Effector CD4-positive, alpha-beta T cell (primary cell): ENCODE measurements at places on chromosomes 7 and 10.
A peak's percentile ranks its signal among the peaks of the same experiment; 100 is the strongest.

GRCh38 chr7:31852462-31852861 lies 165.4 kb downstream of the PPP1R17 start:
- DNase-seq: no peak

DNA sequence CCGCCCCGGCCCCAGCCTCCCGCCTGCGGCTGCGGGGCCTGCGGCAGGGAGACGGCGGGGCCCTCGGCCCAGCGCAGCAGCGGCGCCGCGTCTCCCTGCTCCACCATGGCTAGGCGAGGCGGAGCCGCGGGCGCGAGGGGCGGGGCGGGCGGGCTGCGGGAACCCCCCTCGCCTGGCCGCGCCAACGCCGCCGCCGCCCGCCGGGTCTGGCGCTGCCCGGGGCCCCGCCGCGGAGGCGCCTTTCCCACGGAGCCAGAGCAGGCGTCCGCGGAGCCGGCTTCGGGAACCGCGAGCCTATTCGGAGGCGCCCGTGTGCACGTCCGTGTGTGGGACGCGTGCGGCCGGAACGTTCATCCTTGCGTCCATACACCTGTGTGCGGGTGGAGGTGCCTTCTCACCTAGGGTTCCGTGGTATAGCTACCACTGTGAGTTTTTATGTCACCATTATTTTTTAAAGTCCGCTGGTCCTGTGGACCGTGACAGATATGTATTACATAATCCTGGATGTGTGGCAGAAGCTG lies at the start of gene DENND11:
TSS of gene DENND11 (minus strand) at position 120 of the 521 bp plus-strand sequence. CDS start at position 107, 13 bp downstream.
- peak; percentile 45 for DNase-seq

GRCh38 chr10:129965959-129966358 lies 1.9 kb upstream of the EBF3 start:
- DNase-seq: no peak

DNA sequence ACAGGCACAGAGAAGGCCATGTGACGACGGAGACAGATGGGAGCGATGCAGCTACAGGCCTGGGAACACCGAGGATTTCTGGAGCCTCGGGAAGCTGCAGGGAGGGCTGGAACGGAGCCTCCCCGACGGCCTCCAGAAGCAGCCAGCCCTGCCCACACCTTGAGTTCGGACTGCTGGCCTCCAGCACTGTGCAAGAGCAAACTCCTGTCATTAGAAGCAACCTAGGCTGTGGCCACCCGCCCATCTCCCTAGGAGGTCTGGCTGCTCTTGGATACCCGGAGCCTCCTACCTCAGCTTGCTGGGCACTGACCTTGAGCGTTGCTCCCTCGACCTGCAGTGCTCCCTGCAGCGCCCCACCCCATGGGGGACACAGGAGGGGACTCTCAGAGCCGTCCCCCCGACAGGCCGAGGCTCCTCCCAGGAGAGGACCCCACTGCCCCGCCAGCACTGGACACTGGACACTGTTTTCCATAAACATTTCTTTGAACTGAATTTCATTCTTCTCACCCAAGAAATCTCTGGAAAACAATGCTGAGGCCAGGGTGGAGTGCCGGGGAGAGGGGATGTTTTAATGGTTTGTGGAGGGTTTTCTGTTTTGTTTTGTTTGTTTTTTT lies 22.5 kb upstream of the TNRC18 start:
- no peak for DNase-seq

DNA sequence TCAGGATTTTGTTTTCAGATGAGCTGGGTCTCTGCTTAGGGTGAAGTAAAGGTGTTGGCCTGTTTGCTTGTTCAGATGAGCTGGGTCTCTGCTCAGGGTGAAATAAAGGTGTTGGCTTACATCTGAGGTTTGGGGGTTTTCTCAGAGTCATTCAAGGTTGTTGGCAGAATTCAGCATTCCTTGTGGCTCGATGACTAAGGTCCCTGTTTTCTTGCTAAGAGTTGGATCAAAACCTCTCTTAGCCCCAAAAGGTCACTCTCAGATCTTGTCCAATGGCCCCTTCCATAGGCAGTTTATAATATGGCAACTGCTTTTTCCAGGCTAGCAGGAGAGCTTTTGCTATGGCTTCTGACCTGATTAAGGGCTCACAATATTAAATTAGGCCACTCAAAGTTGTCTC lies 106.6 kb downstream of the ADAM22 start:
- no peak for DNase-seq

DNA sequence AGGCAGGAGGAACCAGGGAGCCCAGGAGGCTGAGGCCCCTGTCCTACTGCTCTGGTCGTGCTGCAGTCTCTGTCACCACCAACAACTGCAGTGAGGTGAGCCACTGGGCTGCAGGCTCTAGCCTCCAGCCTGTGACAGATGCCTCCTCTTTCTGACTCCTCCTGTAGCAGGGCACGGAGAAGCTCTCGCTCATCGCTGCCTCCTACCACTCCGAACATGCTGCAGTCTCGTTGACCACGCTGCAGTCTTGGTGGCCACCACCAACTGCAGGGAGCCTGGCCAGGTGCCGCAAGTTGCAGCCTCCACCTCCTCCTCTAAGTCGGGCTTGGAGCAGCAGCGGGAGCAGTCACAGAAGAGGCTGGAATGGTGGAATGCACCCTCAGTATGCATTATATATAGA lies 22.1 kb upstream of the VOPP1 start:
- no peak for DNase-seq

DNA sequence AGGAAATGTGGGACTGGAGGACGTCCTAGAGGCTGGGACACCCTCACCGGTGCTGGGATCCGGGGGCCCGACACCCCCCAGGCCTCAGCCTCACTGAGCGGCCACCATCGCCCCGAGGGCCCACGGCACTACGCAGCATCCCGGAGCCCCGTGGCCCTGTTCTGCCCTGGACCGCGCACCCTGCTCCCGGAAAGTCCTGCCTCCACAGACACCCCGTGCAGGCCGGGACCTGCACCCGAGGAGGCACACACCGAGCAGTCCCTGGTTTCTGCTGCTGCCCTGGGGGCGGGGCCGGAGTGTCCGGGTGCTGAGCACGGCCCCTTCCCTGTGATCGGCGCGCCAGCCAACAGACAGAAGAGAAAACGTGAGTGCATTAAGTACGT lies 18.1 kb upstream of the KNDC1 start:
- no peak for DNase-seq

DNA sequence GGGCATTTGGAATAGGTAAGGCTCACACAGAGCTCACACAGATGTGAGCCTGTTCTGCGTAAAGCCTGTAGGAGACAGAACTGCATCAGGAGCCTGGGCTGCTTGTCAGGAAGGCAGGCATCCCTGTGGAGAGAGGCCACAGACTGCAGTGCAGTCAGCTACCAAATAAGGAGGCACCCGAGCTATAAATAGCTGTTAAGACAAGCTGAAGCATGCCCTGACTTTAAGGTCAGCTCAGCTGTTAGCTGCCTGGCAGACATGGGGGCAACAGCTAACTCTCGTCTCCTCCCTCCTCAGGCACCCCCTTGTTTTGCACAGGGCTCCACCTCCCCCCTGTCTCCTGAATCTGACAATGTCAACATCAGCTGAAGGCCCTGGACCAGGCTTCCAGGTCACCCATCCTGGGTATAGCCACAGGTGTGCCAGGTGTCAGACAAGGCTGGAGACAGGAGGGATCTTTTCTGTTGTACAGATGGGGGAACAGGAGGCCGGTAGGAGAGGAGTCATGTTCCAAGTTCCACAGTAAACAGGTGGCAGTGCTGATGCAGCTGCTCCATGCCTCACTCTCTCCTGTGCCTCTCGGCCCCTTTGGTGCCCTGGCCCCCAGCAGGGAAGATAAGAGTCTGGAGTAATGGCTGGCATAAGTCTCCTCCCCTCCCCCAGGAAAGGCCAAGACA lies 27.6 kb upstream of the MKRN1 start:
- DNase-seq: no peak

- no peak for DNase-seq
Observed at GRCh38 chr10:113362645-113363091, 190.2 kb upstream of the HABP2 start.

GRCh38 chr10:106712988-106713387 lies 451.5 kb downstream of the SORCS1 start:
- DNase-seq: no peak

DNA sequence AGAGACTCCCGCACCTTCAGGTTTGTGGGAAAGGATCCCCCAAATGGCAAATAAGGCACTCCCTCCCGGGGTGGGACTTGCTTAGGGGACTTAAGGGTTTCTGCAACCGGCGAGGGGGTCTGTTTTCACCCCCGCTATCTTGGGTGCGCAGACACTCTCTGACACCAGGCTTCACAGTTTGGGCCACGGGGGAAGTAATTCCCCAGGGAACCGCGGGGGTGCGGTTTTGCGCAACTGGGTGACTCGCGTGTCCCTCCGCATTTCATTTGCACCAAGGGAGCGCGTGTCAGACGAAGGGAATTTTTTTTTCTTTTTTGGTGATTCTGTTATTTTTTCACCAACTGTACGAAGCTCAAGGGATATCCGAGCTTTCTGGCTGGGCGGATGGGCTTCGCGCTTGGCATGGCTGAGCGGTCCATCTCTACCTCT lies 1.7 kb downstream of the GRM8 start:
- no peak for DNase-seq

DNA sequence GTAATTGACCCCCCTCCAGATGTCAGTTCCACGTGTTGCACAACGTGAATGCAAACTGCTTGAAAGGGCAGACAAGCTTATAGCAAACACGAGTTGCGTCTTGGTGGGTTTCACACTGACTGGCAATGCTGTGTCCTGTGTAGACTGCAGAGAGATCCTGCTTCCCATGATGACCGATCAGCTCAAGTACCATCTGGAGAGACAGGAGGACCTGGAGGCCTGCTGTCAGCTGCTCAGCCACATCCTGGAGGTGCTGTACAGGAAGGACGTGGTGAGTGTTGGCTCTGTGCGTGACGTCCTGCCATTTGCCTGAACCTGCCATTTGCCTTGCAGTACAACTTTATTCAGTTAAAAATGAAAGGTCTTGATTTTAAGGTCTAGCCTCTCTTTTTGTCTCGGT lies 71.1 kb downstream of the INSYN2A start:
- no peak for DNase-seq

- no peak for DNase-seq
Observed at GRCh38 chr7:96013836-96014235, 241.5 kb downstream of the DYNC1I1 start.

DNA sequence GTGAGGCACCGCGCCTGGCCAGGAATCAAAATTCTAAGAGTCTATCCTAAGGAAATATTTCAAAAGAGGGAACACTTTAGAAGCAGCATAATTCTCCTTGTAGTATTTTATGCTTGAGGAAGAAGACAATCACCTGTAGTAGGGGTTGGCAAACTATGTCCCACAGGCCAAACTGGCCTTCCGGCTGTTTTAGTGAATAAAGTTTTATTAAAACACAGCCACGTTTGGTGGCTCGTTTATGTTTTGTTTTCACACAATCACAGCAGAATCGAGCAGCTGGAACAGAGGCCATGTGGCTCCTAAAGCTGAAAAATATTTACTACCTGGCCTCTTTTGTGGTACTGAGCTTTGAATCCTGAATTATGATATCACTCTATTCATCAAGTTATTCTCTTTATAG lies 131.7 kb upstream of the TNS3 start:
- no peak for DNase-seq

- DNase-seq: no peak
Observed at GRCh38 chr10:97924678-97925077, 75.0 kb downstream of the GOLGA7B start.

DNA sequence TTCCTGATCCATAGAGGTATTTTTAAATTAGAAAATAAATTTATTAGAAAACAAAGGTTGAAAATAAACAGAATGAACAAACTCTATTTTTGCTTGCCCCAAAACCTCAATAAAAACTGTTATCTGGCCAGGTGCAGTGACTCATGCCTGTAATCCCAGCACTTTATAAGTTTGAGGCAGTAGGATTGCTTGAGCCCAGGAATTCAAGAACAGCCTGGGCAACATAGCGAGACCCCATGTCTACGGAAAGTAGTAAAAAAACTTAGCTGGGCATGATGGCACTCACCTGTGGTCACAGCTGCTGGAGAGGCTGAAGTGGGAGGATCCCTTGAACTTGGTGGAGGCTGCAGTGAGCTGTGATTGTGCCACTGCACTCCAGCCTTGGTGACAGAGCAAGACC lies 10.3 kb downstream of the SLK start:
- no peak for DNase-seq

GRCh38 chr7:105958012-105958411 lies 5.1 kb upstream of the CDHR3 start:
- DNase-seq: no peak

- DNase-seq: no peak
Observed at GRCh38 chr10:86481761-86482160, 39.8 kb downstream of the WAPL start.

DNA sequence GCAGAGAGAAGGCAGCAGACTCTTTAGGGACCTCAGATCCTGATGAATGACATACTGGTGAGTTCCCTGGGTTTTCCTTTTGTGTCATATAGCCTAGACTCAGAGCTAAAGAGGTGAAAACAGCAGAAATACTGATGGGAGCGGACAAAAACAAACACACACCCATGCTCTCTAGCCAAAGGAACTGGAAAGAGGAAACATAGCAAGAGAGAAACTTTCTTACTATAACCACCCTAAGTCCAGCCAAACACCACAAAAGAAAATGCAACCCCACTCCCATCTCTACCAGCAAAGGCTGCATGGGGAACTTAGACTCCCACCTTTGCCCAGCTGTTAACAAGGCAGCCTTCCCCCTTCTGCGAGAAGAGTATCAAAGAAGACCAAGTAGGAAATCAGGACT lies 16.3 kb downstream of the GSAP start:
- DNase-seq: no peak

DNA sequence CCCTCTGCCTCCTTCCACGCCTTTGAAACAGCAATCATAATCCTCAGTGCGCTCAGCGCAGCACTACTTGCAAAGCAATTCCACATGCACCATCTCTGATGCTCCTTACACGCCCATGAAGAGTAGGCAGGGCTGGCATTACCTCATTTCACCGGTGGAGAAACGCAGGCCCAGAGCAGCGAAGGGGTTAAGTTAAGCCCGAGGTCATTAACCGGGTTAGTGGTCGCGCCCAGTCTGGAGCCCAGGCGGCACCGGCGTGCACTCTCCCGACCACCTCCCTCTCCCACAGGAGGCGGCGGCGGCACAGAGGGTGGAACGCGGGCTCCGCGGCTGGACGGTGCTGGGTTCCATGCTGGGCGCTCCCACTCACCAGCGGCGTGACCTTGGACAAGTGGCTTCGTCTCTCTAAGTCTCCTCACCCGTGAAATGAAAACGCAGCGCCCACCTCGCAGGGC lies 515 bp downstream of the FASTK start:
- no peak for DNase-seq

- DNase-seq: no peak
Observed at GRCh38 chr7:74097937-74098614, 14.5 kb downstream of the LIMK1 start.
